Type B pancreatic cell (in vitro differentiated cells): ENCODE measurements at places on chromosomes 3 and 15.

DNA sequence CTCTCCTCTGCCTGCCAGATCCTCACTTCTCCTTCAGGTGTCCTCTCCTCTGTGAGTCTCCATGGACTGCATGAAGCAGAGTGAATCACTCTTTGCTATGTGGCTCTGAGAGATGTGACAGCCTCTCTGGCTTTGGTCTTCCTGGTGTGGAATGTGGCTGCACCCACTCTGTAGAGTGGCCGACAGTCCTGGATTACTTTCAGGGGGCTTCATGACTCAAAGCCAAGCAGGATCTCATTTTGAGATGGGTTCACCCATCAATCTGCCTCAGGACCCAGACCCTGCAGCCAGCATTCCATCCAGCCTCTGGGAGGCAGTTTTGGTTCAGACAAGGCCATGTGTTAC is 221.9 kb upstream of the LYSMD4 start:
- DNase-seq, result no peak

- no peak for DNase-seq
These were observed 459.9 kb downstream of the RAP2B start for GRCh38 chr3:153621953-153622352.

DNA sequence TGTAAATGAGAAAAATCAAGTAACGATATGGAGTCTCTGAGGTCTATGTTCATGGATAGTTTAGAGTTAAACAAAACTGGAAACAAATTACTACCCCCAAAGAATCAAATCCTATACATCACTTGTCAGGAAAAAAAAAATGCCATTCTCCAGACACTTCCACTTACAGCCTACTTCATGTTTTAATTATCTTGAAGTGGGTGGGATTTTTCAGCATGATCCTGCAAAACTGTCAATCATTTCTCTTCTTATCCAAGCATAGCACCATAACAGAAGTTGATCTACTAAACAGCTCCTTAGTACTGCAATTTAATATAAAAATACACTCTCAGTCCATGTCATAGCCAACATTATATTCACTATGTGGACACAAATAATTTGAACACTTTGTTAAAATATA is 833.9 kb downstream of the TUSC7 start:
- no peak for DNase-seq

GRCh38 chr3:76652524-76652923 is 387.4 kb upstream of the ROBO2 start:
- DNase-seq, result no peak

- DNase-seq, result no peak
These were observed 66.3 kb upstream of the POLG start for GRCh38 chr15:89400782-89401545.

GRCh38 chr15:32705446-32705845 is 12.4 kb upstream of the GREM1 start:
- no peak for DNase-seq

DNA sequence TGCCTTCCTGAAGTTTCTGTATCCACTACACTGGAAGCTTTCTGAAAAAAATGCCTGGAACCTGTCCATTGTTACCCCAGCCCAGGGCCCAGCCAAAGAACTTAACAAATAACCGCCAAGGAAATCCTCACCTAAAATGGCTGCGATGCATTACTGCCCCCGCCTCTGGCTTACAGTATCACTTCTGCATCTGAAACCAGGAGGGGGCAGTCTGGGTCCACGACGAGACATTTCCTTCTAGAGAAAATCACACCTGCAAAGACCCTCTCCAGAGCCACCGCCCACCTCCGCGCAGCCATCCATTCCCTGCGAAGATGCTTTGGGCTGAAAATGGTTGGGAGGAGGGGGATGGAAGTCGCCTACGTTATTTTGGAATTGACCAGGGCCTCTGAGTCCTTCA is 22.4 kb upstream of the CELF6 start:
- DNase-seq, result no peak

- DNase-seq, result no peak
These were observed 420.4 kb downstream of the TIGIT start for GRCh38 chr3:114714237-114714636.

DNA sequence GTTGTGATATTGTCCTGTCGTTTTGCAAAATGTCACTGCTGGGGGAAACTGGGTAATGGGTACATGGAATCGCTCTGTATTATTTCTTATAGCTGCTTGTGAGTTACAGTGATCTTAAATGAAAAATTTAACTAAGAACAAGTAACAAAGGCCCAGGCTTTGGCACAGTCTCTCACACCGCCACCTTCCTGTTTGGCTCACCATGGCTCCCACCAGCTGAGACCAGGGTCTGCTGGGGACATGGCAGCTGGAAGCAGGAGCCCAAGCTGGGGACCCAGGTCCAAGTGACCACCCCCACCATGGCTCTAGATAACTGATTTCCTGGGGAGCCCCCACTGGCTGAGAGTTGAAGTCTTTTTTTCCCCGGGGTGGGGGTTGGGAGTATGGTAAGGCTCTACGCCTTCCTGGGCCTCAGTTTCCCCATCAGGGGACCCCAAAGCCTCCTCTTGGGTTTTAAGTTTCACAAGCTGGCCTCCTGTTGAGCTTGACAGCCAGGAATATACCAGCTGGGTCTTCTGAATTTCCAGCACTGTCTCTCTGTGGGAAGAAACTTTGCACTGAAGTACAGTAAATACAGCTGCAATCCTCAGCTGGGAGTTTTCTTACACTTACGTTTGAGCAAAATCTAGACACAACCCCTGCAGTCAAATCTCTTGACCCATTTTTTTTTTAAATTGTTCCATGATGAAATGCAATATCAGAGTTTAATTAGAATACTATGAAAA is 26.1 kb downstream of the ABTB1 start:
- no peak for DNase-seq

DNA sequence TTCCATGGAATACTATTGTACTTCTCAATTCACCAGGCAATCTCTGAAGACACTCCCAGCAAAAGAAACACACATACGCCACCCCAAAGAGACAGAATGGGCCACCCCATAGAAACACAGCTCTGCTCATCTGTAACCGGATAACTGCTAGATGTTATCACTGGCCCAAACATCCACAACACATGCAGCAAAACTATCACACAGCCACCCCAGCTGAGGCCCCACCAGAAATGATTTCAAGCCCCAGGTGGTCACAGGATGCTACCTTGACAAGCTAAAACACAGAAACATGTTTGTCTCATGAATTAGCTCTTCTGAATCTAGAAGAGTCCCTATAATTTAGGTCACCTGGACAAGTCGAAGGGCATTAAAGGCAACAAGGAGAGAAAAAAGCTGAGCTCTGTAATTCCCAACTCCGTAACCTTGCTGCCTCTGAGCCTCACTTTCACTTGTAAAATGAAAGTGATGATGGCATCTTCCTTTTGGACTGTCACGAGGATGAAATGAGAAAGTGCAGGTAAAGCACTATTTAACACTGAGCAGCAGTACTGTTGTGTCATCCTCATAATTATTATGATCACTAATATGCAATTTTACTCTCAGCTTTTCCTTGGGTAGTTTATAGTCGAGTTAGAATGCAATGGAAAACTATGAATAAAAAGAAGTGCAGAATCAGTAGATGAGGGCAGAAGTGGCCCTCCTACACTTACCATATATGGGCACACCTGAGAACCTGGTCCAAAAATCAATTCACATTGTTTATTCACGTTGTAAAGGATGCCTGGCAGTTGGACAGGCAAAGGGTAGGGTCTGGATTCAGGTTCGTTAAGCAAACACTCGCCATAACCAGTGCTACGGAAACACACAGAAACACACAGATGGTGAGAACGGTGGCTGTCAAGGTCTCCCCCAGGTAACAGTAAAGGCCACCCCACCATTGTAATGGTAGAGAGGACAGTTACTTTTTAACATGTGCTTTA is 38.6 kb downstream of the ADAMTS9 start:
- DNase-seq, result no peak

GRCh38 chr15:26260517-26261133 is 397.5 kb upstream of the ATP10A start:
- no peak for DNase-seq

- no peak for DNase-seq
These were observed 182.9 kb downstream of the KCNMB2 start for GRCh38 chr3:178718995-178719635.

DNA sequence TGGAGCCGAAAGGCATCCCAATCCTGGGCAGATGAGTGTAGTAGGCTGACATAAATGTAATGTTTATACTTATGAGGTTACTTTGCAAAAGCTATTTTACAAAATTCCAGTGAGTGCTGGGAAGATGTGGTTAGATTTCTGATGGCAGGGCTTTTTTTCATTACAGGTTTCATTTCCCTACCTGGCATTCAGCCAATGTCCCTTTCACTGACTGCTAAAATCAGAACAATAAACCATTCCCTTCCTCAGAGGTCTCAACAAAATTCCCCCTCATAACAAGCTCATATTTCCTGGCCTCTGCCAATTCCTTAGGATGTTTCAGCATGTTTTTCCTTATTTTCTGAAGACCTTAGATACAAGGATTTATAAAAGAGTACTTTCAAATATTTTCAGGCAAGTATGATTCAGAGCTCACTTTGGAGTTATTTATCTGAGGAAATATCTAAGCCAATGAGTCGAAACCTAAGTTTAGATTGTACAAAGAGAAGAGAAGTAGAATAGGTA is 40.9 kb upstream of the CCDC80 start:
- no peak for DNase-seq

- no peak for DNase-seq
These were observed 45.7 kb upstream of the ABI3BP start for GRCh38 chr3:101038880-101039279.

DNA sequence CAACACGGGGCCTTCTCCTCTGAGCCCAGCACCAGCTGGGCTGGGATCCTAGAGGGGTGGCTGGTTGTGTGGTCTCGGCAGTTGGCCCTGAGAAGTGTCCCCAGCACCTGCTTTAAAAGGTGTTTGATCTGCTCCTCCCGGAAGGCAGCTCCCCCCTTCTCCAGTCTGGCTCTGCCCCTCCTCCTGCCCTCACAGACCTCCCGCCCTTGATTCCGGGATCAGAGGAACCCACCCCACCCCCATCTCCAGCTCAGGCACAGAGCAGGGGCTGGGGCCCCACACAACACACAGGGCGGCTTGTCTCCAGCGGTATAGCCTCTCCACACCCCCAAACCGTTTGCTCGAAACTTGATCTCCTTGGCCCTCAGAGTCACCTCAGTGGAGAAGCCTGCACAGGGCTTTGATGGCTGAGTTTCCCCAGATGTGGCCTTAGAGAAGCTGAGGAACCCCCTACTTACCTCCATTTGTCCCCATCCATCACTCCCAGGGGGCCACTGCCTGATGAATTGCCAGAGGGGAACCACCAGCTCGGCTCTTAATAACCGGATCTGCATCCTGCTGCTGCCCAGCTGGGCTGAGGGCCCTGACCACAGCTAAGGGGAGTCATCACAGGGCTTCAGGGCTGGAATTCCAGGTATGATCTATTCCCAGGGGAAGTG is 6.4 kb upstream of the STRA6 start:
- peak; percentile 81 for DNase-seq

- DNase-seq, result no peak
These were observed 88.5 kb upstream of the SKOR1 start for GRCh38 chr15:67736810-67737209.

DNA sequence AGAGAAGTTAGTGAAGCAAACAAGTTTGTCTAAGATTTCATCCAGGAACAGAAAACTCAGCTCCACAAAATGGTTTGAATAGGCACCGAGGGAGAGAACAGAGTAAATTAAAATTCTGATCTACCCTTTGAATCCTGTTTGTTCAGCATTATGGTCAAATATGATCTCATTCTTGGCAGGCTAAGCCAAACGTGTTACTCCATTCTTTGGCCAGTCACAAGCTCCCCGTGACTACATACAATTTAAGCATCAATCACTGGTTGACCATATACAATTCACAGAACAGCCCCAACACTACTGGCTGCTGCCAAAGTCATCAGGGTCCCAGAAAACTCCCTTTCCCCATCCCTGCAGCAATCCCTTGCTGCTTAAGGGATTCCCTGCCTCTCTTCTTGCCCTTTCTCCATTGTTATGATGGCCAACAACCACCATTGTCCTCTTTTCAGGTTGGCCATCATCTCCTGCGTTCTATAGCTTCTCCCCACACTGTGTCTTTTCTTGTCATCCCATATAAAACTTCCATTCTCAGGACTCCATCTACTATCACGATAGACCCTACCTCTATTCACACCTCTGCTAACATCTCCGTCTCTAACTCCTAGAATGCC is 46.3 kb downstream of the GOLIM4 start:
- DNase-seq, result no peak

GRCh38 chr3:115666081-115666480 is 42.8 kb downstream of the GAP43 start:
- no peak for DNase-seq

- DNase-seq, result no peak
These were observed 363.3 kb downstream of the ULK4 start for GRCh38 chr3:41598402-41599126.

DNA sequence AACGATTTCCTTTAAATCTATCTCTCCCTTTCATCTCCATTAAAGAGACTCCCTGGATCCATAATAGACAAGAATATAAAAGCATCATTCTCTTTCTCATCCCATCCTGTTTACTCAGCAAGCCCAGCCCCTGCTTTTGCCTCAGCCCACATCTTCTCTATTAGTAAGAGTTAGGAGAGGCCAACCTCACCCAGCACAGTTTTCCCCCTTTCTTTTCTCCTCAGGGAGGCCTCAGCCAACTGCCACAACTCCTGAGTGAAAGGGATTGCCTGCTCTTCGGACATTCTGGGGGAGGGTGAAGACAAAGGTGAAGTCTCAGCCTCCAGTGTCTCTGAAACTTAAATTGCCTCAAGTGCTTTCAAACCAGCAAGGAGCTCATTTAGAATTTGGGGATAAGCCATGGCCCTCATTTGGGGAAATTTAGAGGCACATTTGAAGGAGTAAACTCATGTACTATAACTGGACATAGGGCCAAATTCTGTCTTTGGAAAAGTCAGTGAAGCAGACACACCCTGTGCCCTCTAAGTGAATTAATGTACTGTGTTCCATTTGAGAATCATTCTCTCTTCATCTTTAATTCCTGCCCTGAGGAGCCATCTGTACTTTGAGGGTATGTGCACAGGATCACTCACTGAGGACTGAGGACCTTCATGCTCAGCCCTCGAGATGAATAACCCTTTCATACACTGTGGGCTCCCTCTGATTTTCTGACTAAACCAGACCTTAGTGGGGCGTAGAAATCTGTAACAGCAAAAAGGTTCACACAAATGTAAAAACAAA is 82.5 kb downstream of the SOX2 start:
- DNase-seq, result no peak

GRCh38 chr3:14235003-14235911 is 56.6 kb downstream of the LSM3 start:
- DNase-seq, result no peak
